ENCODE measurements at places on chromosomes 3 and 15. TPM values are rescaled to one million over a fixed set of nuclear protein-coding genes. Genes with fewer than 3 reads are reported as not detected.

The DAZL gene
- total RNA-seq = not detected

The ECE2 gene
- not detected for total RNA-seq

The C3orf80 gene
- total RNA-seq = not detected

The GOLGA6L4 gene
- 0.46 TPM for total RNA-seq

The BUB1B gene
- 20.3 TPM for total RNA-seq

The SKOR1 gene
- total RNA-seq = 0.19 TPM

The ABI3BP gene
- 2.1 TPM for total RNA-seq

The ISL2 gene
- total RNA-seq = 0.14 TPM

The SCG5 gene
- 1.3 TPM for total RNA-seq

The SHQ1 gene
- 12.4 TPM for total RNA-seq

The USP13 gene
- total RNA-seq = 4.4 TPM

The ADAMTSL3 gene
- 0.65 TPM for total RNA-seq

The PCLAF gene
- total RNA-seq = 31.2 TPM

The DOCK3 gene
- 0.42 TPM for total RNA-seq

The TGM4 gene
- total RNA-seq = 0.33 TPM

The MST1R gene
- total RNA-seq = 19.9 TPM

The POC1A gene
- 10.6 TPM for total RNA-seq

The CCDC80 gene
- 8.6 TPM for total RNA-seq

The OXTR gene
- total RNA-seq = 0.65 TPM

The C2CD4B gene
- not detected for total RNA-seq

The STAC gene
- total RNA-seq = 0.85 TPM

The MUSTN1 gene
- 0.79 TPM for total RNA-seq

The SLTM gene
- 51.0 TPM for total RNA-seq
